ENCODE measurements at places on chromosomes 12 and 14.

GRCh38 chr12:100851637-100852036 is 57.1 kb downstream of the ANO4 start:
- DNase-seq = no peak

- no peak for DNase-seq
Observed at GRCh38 chr14:52846591-52846990, 55.2 kb upstream of the GNPNAT1 start.

- DNase-seq = no peak
Observed at GRCh38 chr14:24279301-24280186, 8.1 kb upstream of the RABGGTA start.

DNA sequence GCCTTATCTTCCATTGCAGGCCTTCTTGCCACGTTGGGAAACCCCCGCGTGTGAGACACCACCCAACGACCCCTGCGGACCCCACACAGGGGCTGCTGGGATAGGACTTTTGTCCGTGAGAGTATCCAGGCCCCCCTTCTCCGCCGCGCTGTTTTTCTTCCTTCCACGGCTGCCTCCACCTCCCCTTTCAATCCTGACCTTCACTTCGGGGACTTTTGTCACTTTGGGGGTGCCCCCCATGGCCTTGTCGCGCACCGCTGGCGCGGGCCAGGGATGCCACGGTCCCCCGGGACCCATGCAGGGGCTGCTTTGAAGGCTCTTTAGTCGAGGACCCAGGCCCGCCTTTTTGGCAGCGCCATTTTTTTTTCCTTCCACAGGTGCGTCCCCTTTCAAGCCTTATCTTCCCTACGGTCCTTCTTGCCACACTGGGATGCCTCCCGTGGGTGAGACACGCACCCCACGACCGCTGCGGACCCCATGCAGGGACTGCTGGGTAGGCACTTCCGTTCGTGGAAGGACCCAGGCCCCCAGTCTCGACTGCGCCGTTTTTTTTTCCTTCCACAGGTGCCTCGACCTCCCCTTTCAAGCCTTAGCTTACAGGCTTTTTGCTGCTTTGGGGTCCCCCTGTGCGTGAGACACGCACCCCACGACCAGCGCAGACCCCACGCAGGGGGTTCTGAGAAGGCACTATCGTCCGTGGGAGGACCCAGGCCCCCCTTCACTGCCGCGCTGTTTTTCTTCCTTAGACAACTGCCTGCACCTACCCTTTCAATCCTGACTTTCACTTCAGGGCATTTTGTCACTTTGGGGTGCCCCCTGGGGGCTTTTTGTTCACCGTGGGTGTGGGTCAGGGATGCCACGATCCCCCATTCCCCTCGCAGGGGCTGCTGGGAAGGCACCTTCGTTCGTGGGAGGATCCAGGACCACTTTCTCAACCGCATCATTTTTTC is 267.4 kb downstream of the ALG10 start:
- no peak for DNase-seq

- DNase-seq = no peak
Observed at GRCh38 chr14:100629696-100630095, 42.5 kb upstream of the BEGAIN start.

GRCh38 chr12:52169886-52170285 is 21.9 kb downstream of the KRT80 start:
- DNase-seq = no peak
